GM04504 (cell line): ENCODE measurements at places on chromosomes 5 and 9.

GRCh38 chr9:30584559-30584958 lies 1799.9 kb upstream of the ACO1 start:
- no peak for DNase-seq

- no peak for DNase-seq
Observed at GRCh38 chr9:77697238-77697984, 49.3 kb upstream of the GNA14 start.

- no peak for DNase-seq
Observed at GRCh38 chr9:133842174-133842573, 104.0 kb upstream of the SARDH start.

- no peak for DNase-seq
Observed at GRCh38 chr9:98304381-98304780, 48.9 kb upstream of the TBC1D2 start.

GRCh38 chr5:60494144-60494543 lies 205.8 kb downstream of the DEPDC1B start:
- no peak for DNase-seq

DNA sequence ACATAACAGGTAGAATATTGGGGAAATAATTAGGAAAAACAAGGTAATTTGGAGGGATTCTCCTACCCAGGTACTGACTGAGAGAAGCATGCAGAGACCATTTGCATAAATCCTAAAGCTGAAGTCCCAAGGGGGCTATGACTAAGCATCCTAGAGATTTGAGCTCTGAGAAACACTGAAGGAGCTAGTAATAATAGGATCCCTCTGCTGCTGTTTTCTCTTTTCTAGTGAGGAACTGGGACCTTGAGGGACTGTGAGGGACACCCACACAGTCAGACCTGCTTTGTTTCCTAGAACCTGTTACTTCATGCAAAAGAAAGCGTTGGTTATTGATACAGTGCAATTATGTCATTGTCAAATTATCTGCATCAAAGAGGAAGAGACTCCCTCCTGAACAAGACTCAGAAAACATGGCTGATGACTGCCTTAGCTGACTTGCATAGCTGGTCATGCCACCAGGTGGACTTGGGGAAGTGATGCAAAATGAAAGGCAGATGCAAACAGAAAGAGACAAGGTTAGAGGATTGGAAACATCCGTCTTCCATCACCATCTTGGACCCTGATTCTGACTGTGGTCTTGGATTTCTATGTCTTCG lies 335.4 kb downstream of the NTRK2 start:
- no peak for DNase-seq

DNA sequence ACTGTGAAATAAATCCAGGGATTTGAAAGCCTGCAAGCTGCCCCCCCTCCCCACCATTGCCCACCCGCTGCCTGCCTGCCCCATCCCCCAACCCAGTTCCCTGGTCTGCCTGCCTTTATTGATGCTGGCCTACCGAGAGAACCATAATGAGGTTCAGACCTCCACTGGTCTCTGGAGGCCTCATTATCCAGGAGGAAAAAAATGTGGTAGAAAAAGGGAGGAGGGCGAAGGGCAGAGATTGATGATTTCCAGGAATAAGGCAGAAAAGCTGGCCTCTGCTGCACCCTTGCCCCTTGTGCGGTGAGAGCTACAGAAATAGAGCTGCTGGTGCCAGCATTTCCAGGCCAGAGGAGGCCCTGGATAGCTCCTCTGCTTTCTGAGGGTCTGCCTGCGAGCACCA lies 216.1 kb downstream of the PAPPA start:
- DNase-seq, result no peak
